ENCODE measurements at places on chromosomes 13 and 19.

GRCh38 chr13:20495087-20496023, 30.3 kb downstream of the CRYL1 start:
- peak; percentile 43 for ATAC-seq

DNA sequence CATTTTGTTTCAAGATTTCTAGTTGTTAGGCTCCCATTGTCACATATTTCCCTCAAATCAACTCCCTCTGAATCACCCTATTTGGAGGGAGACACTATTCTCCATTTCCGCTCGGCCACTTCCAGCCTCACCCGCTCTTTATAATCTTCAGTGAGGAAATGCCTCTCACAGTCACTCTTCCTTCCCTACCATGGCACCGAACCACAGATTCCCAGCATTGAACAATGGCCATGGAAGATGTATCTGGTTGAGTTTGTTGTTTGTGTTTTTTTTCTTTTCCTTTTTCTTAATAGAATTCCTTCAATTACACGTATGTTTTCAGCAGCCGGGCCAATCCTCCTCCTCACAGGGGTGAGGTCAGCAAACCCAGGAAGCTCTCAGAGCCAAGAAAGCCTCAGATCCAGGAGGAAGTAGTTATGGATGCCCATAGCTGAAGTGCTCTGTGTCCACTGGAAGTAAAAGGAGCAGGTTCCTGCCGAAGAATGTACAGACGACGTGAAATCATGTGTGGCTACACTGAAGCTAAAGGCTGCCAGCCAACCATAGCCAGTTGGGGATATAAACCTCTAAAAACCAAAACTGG, 472.1 kb downstream of the FOXO1 start:
- peak; percentile 24 for ATAC-seq

DNA sequence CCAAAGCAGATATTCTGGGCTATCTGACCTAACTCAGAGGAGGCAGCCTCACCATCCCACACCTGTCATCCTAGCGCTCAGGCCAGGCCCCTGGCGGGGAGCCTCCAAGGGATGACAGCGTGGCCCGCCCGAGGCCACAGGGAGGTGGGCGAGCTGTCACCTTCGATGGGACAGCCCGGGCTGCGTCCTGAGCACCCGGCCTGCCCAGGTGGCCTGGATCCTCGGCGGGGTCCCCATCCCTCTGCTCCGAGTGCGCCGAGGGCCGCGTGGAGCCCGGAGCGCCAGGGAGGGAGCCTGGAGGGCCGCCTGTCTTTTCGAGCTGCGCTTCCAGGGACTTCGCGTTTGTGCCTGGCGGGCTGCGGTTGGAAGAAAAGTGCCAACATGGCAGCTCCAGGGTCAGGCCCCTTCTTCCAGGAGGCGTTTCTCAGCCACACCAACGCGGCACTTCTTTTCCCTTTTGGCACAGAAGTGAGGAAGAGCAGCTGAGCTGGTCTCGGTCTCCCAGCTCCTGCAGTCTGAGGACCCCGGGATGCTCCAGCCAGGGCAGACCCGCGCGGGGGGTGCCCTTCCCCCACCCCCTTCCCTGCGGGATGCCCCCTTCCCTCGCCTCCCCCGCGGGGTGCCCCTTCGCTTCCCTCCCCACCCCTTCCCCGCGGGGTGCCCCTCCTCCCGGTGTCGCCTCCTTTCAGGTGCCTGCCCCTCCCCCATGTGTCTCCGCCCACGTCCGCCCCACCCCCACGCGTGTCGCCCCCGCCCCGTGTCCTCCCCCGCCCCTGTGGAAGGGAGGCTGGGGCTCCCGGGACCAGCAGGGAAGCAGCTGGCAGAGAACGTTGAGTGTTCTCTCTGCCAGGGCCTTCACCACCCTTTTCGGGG, 42.3 kb downstream of the GJA3 start:
- ATAC-seq: peak; percentile 75

DNA sequence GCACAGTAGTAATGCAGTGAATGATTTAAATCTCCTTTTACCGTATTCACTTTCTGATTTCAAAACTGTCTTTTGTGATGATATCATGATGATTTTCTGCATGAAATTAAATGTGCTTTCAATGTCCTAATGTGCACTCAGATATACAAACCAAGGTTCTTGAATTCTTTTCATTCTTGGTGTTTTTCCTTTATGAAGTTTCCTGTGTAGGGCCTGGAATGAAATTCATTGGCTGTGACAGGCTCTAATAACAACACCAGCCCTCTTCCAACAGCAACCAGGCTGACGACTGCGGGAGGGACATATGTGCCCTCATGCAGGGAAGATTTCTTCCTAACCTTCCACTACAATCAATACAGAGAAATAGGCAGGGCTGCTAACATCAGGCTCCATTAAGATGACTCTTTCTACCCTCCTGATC, 1052.0 kb downstream of the DIAPH3 start:
- peak; percentile 82 for ATAC-seq

DNA sequence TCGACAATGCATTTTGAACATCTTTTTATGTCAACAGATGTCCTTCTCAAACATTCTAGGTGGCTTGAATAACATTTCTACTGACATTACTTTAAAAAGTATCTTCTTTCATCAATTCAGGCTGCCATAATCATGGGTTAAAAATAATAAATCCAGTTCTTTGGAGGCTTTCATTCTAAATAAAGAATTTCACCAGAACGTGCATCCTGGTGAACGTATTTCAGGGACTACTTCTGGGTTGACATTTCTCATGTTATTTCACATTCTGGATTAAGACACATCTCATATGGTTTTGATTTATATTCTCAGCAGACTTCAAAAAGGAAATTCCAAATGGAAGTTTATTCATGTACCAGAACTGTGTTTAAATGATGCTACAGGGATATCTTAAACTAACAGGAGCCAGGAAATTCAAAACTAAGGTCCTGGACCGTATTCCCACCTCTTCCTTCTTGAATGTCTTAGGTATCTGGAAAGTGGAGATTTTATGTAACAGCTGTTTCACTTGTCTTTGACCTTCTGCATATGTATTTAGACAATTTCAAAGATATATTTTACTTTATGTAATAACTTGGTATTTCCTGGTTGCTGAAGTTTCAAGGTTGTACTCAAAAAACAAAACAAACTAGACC, 107.2 kb downstream of the STARD13 start:
- ATAC-seq: no peak

- no peak for ATAC-seq
Measured at GRCh38 chr19:6947745-6948144, 60.4 kb downstream of the ADGRE1 start.

- no peak for ATAC-seq
Measured at GRCh38 chr19:35195830-35196229, 32.7 kb downstream of the FAM187B start.

Measured in motor neuron (in vitro differentiated cells).